ENCODE measurements at places on chromosomes 12 and 14.

GRCh38 chr12:56152756-56153677, 630 bp downstream of the MYL6B start:
- no peak for DNase-seq

DNA sequence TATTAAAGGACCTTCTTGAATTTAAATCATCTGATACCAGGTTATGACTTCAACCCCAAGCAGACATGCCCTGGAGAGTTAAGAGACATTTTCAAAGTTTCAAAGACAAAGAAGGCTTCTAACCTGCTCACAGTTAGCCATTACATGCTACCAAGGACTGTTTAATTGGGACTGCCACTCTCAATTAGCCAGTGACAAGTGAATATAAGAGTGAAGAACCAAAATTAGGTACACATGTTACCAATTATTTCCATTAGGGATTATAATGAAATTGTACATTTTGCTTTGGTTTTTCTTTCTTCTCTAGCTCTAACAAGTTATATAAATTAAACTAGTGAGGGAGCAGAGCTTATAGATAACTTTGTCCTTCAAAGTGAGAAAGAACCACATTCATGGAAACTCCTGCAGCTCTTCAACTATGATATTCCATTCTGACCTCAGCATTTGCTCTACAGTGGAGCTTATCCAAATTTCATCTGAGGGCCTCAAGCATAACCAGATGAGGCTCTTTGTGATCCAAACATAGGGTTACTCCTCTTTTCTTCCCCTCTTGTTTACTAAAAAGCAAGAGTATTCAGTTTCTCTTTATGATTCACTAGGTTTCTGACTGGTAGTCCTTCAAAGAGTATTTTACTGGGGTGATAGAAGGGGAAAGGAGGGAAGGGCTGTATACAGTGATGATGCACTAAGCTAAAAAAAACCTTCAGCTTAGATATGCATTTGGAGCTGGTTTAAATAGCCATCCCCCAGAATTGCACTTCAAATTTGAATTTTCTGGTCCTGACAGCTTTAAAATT, 91.3 kb downstream of the DUSP6 start:
- DNase-seq, result no peak

DNA sequence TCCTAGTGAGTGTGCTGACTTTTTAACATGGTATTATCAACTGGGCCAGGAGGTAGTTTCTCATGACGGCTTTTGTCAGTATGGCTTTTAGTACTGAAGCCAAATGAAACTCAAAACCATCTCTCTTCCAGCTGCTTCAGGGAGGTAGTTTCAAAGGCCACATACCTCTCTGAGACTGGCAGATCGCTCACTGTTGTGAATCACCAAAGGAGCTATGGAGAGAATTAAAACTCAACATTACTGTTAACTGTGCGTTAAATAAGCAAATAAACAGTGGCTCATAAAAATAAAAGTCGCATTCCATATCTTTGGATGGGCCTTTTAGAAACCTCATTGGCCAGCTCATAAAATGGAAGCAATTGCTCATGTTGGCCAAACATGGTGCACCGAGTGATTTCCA, 141.1 kb downstream of the HMGA2 start:
- DNase-seq, result no peak

GRCh38 chr12:43281563-43281962, 270.4 kb downstream of the ADAMTS20 start:
- DNase-seq, result no peak

GRCh38 chr12:14958361-14959125, 2.9 kb downstream of the ARHGDIB start:
- DNase-seq, result no peak

GRCh38 chr14:53620890-53621289, 335.7 kb downstream of the BMP4 start:
- no peak for DNase-seq

GRCh38 chr14:41859336-41859735, 252.7 kb downstream of the LRFN5 start:
- DNase-seq, result no peak

DNA sequence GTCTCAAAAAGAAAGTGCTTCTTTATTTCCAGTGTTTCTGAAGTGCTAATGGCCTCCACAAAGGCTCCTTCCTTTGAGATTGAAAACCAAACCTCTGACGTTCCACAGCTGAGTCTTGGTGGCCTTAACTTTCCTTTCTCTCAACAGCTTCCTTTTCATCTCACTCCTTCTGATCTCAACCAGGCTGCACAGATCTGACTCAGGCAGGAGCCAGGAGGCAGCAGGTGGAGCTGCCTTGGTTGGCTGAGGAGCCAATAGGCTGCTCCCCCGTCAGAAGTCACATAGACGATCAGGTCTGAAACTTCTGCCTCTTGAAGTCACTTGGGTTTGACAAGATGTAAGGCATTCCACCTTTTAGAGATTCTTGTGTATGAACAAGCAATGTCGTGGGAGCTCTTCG, 9.1 kb upstream of the KCNA5 start:
- DNase-seq, result no peak

DNA sequence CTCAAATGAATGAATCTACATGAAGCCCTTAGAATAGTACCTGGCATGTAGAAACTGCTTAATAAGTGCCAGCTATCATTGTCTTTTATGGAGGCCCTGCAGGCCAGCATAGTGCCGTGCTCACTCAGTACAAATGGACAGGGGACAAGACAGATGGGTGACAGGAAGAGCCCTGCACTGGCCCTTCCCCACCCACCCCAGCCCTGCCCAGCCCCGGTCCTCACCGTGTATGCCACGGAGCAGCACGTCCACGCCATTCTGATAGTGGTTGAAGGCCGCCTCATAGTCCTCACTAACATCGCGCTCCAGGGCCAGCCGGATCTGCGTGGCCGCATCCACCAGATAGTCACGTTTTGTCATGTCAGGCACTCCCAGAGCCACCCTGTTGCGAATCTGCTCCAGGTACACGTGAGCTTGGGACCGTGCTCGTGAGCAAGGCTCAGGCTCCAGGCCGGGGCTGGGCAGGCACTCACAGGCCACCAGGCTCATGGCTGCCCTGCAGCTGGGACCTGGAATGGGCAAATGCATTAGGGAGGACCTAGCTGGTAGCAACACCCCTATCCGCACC, 1.9 kb downstream of the RPS6KL1 start:
- DNase-seq, result no peak

Data from naive B cell (primary cell).